ENCODE measurements at places on chromosomes 12 and 14. TPM values are rescaled to one million over a fixed set of nuclear protein-coding genes. Genes with fewer than 3 reads are reported as not detected.

PTPRB gene
- 0.66 TPM for total RNA-seq

FAM90A1 gene
- not detected for total RNA-seq

NR2C1 gene
- 31.6 TPM for total RNA-seq

ANO2 gene
- not detected for total RNA-seq

GALNT16 gene
- 0.33 TPM for total RNA-seq
